ENCODE measurements at places on chromosomes 5 and 9.

- DNase-seq, result no peak
These were observed 174.9 kb upstream of the MVB12B start for GRCh38 chr9:126151686-126152134.

GRCh38 chr5:149423049-149423793 is 44.1 kb upstream of the IL17B start:
- DNase-seq, result no peak

GRCh38 chr9:87201351-87201751 is 254.0 kb upstream of the GAS1 start:
- no peak for DNase-seq

DNA sequence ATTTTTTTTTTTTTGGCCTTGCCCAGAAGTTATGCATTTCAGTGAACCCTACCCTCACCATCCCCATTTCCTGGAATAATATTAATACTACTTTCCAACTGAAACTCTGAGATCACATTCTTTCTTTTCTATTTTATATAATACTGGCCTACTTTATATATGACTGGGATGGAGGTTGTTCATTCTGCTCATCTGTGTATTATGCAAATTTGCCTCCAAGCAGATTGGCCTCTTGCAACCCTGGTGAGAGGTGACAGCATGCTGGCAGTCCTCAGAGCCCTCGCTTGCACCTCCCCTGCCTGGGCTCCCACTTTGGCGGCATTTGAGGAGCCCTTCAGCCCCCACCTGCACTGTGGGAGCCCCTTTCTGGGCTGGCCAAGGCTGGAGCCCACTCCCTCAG is 35.4 kb downstream of the CDKN2A start:
- no peak for DNase-seq

GRCh38 chr5:62259699-62260250 is 46.2 kb upstream of the KIF2A start:
- no peak for DNase-seq

- no peak for DNase-seq
These were observed 311.0 kb downstream of the NSG2 start for GRCh38 chr5:174356536-174356935.

Measured in activated T-helper 1 cell treated with anti-CD3 and anti-CD28 coated beads, Interleukin-2, amount 50 U/mL, for 16 hours (primary cell).